ENCODE measurements at places on chromosomes 6 and 20.

DNA sequence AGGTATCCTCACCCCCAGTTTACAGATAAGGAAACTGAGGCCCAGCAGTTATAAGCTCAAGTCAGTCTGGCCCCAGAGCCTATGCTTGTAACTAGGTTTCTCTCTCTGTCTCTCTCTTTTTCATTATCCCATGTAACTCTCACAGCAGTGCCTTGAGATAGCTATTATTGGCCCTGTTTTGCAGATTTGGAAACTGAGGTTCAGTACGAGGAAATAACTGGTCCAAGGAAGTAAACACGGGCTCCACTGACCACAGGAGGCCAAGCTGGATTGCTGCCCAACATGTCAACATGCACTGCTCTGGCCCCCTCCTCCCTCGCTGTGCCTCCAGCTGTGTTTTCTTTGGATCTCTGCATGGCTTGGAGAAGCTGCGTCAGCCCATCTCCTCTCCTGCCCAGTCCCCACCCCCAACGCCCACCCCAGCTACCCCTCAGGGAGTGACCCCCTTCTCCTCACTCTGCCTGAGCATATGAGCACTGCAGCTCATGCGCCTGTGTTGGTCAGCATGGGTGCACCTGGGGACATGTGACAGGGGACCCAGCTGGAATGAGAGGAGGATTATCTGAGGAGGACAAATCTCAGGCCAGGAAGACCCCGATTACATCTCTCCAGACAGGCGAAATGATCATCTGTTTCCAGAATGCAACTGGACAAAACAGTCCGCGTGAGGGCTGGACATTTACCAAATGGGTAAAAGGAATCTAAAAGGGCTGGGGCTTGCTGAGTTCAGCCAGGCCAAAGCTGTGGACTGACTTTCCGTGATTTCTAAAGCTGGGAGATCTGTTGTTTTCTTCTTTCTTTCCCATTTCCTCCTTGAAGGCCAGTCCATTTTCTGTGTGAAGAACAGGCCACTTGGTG, 7.8 kb upstream of the PLTP start:
- no peak for DNase-seq

DNA sequence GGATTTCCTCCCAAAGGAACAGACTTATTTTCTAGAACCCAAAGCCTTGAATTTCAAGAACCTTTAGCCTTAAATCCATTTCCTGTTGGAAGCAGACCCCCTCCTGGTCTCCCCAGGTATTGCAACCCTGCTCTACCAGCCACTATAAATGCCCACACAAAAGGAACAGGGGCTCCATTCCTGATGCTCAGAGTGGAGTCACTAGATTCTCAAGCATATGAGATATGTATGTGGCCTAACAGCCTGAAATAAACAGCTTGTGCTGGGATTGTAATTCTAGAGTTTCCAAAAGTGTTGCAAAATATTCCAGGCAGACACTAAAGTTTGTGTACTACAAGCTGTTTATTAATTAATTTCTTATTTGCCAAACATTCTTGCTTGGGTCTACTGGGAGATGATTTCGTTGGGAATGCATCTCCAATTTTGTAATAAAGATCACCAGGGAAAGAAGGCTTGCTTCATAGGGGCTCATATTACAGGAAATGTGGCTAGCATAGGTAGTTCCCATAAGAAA, 44.8 kb downstream of the RIPOR3 start:
- DNase-seq: no peak

- no peak for DNase-seq
Measured at GRCh38 chr6:24429146-24429545, 26.4 kb downstream of the MRS2 start.

- no peak for DNase-seq
Measured at GRCh38 chr6:163620670-163621330, 206.3 kb downstream of the QKI start.

- no peak for DNase-seq
Measured at GRCh38 chr6:40482532-40482931, 104.6 kb downstream of the LRFN2 start.

- DNase-seq: peak; percentile 86
Measured at GRCh38 chr6:26554697-26555504, 16.7 kb downstream of the HMGN4 start.

- no peak for DNase-seq
Measured at GRCh38 chr20:11305406-11305805, 612.3 kb upstream of the BTBD3 start.

DNA sequence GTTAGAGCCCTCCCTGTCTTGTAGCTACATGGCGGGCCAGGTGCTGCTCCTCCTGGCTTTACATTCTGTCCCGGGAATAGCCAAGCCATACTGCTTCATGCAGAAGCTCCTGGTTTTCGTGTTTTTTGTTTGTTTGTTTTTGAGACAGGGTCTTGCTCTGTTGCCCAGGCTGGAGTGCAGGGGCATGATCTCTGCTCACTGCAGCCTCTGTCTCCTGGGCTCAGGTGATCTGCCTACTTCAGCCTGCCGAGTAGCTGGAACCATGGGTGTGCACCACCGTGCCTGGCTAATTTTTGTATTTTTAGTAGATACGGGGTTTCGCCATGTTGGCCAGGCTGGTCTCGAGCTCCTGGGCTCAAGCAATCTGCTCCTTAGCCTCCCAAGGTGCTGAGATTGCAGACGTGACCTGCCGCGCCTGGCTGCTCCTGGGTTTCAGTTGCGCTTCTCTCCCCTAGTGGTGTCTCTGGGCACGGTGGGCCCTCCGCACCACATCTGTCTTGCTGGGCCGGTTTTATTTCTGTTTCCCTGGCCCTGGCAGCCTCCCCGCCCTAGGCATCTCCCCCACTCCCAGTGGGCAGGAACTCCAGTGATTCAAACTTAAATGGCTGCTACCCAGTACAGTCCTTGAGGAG, 12.9 kb downstream of the CDYL start:
- no peak for DNase-seq

DNA sequence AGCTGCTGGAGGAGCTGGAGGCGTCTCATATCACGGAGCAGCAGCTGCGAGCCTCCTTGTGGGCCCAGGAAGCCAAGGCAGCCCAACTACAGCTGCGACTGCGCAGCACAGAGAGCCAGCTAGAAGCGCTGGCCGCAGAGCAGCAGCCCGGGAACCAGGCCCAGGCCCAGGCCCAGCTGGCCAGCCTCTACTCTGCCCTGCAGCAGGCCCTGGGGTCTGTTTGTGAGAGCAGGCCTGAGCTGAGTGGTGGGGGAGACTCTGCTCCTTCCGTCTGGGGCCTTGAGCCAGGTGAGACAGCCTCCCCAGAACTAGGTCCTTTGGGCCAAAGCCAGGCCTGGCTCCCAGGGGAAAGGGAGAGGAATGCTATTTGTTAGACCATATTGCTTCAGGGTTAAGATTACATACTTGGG, 31.7 kb downstream of the C20orf173 start:
- no peak for DNase-seq

DNA sequence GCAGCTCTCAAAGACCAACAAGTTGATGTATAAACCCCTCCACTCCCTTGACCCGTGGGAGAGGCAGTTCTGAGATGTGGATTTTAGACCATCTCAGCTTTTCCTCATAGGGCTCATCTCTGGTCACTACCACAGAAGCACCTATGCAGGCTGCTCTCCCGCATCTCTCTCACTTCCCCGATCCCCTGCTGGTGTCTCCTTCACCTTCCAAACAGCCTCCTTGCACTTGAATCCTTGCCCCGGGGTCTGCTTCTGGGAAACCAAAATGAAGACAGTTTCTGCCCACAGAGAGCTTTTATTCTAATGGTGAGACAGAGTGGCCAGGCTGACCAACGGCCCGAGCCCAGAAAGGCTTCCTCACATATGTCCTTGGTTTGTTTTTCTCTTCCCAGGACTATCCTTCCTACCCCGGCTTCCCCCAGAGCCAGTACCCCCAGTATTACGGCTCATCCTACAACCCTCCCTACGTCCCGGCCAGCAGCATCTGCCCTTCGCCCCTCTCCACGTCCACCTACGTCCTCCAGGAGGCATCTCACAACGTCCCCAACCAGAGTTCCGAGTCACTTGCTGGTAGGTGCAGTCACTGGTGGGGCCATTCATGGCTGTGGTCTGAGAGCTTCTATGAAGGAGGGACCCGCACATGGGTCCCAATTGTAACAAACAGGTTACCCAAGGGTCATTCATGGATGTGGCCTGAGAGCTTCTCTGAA, 179.3 kb downstream of the EYA2 start:
- DNase-seq: no peak

GRCh38 chr6:147654103-147654845, 145.8 kb downstream of the SAMD5 start:
- no peak for DNase-seq

GRCh38 chr20:34522969-34523871, 7.0 kb downstream of the DYNLRB1 start:
- DNase-seq: peak; percentile 57

DNA sequence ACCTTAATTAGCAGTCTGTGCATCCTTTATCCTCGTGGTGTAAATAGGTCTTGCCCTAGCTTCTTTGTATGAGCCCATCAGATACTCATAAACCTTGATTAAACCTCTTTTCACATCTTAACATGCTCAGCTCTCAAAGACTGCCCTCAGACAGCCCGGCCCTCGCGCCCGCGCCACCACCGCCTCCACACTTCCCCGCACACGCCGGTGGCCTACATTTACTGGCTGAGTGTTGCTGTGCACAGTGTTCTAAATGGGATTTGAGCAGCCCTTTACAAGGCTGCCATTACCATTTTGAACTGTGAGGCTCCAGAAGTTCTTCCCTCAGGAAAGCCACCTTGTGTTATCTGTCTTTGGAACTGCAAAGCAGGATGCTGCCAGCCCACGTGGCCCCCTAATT, 63.0 kb upstream of the INSM1 start:
- no peak for DNase-seq
